GM19239 (cell line): ENCODE measurements at places on chromosomes 3 and 15.

- no peak for DNase-seq
Measured at GRCh38 chr3:64928683-64929082, 240.9 kb upstream of the ADAMTS9 start.

DNA sequence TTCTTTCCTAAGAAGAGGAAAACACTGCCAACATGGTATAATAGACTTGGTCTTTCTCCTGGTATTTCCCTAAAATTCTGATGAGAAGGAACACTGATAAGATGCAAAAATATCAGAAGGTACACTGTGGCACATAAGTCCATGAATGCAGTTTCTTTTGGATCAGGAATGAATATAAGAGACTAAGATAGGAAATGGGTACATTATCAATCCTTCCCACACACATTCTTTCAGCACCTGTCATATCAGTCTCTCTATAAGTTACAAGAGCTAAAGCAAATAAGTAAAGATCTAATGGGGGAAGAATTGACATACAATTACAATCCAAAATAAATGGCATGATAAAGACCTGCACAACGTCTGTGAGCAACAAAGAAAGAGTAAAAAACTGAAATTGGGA lies 1101.0 kb downstream of the ROBO2 start:
- DNase-seq: no peak

DNA sequence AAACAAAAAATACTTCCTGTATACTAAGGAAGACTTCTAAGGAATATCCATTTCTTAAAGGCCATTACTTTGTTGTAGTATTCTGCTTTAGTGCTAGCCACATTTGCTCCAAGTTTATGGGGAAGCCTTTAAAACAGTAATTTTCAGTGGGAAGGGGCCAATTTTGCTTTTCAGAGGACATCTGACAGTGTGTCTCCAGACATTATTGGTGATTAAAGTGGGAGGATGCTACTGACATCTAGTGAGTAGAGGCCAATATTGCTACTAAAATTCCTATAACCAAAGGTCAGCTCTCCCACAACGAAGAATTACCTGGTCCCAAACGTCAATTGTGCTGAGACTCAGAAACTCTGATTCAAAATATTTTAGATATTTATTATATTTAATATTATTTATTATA lies 24.8 kb downstream of the SLC28A2 start:
- no peak for DNase-seq

GRCh38 chr3:106609666-106610301 lies 741.0 kb upstream of the CBLB start:
- DNase-seq: peak; percentile 14

DNA sequence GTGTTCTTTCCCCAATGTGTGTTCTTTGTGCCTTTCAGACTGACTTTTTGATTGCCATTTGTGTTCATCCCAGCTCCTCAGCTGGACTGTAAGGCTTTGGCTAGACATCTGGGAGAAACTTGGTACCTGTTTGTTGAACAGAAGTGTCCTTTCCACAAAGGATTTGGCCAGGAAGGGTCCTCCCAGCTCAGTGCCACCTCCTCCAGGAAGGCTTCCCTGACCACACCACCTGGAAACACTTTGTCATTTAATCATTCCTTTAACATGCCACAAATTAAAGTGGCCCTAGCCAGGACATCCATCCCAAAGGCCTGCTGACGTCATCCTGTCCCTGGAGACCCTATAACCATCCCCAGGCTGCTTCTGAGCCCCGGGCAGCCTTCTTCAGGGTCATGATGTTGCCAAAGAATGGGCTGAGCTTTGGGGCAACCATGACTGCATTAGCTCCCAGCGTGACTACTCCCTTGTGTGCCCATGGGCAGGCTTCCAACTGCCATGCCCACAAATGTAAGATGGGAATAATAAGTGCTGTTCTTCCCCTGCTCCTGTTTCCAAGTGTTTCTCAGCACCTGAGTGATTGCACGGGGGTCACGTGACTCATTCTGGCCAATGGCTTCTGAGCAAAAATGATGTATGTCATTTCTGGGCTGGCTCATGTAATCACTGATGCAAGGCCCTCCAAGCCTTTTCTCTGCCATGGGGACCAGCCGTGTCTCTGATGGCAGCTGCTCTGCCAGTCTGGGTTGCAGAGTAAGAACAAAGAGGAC lies 112.5 kb upstream of the SMAD3 start:
- DNase-seq: no peak

GRCh38 chr3:23438657-23439056 lies 235.5 kb downstream of the UBE2E2 start:
- DNase-seq: no peak

- DNase-seq: no peak
Measured at GRCh38 chr3:71579326-71579934, 4.1 kb downstream of the FOXP1 start.

GRCh38 chr3:171219258-171219657 lies 192.7 kb upstream of the SLC2A2 start:
- DNase-seq: no peak

GRCh38 chr3:51581524-51581923 lies 43.0 kb downstream of the RAD54L2 start:
- no peak for DNase-seq

- DNase-seq: no peak
Measured at GRCh38 chr3:173676094-173676493, 278.6 kb downstream of the NLGN1 start.

GRCh38 chr3:184532940-184533732 lies 28.4 kb upstream of the EPHB3 start:
- DNase-seq: no peak

DNA sequence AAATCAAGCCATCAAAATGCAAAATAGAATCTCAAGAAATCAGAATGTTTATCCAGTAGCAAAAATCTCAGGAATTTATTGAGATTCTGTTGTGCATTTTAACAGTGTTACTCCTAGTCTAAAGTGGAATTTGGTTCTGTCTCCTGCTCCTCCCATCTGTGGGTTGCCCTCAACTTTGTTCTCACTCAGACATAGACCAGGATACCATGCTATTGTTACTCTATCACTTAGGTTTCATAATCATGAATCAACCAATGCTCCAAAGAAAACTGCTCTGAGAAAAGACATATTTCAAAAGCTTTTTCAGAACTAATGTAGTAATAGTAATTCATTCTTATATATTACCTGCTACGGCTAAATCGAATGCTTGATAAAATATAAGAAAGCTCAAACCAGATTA lies 274.7 kb downstream of the RBMS3 start:
- DNase-seq: no peak

DNA sequence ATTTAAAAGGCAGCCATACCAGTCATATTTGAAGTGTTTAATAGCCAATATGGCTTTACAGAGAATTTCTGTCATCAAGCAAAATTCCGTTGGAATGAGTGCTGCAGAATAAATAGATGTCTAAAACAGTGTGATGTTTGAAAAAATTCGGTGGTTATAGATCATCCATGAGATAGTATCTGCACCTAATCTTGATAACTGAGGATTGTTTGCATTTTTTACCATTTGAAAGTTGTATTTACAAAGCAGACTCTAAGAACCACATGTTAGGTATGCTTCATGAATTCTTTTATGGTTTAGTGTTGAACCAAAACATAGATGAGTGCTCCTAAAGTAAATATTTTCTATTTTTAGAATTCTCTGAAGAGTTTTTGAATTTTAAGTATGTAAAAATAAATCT lies 476.1 kb downstream of the NAALADL2 start:
- no peak for DNase-seq

GRCh38 chr3:71219744-71220638 lies 363.5 kb downstream of the FOXP1 start:
- peak; percentile 38 for DNase-seq

- no peak for DNase-seq
Measured at GRCh38 chr3:113211330-113212149, at the start of gene BOC. Gene BOC, plus strand, starts transcription at chr3:113211557. Its CDS starts 38,246 bp downstream, at chr3:113249803.

- DNase-seq: no peak
Measured at GRCh38 chr3:45778761-45779201, 17.6 kb downstream of the SLC6A20 start.

DNA sequence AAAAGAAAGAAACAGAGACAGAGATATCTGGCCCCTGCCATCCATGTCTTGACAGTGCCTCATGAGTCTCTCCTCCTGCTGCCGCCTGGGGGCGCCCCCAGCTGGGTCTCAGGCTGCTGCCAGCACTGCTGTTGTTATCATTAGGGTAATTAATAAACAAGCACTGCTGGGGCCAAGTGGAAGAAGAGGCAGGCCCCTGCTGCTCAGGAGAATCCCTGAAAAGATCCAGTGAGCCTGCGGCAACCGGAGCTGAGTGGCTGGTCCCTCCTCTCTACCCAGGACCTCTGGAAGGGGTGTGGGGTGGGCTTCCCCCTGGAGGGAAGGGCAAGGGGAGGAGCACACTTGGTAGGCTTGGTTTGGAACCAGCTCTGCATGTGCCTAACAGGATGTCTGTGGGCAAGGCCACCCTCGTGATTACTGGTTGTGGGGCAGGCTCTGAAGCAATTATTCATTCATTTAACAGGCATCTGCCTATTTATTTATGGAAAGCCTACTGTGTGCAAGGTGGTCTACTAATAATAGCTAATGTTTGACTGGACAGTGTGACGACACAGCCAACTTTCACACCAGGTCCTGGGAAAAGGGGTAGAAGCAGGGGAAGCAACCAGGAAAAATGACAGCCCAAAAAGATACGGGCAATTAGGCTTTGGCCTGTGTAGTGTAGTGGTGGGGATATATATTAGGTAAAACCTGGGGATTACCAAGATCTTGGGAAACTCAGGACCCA lies 1.2 kb upstream of the TYRO3 start:
- DNase-seq: peak; percentile 72

GRCh38 chr3:187084580-187084979 lies 54.7 kb downstream of the RPL39L start:
- DNase-seq: no peak

- no peak for DNase-seq
Measured at GRCh38 chr3:134344560-134344959, 29.7 kb downstream of the AMOTL2 start.

DNA sequence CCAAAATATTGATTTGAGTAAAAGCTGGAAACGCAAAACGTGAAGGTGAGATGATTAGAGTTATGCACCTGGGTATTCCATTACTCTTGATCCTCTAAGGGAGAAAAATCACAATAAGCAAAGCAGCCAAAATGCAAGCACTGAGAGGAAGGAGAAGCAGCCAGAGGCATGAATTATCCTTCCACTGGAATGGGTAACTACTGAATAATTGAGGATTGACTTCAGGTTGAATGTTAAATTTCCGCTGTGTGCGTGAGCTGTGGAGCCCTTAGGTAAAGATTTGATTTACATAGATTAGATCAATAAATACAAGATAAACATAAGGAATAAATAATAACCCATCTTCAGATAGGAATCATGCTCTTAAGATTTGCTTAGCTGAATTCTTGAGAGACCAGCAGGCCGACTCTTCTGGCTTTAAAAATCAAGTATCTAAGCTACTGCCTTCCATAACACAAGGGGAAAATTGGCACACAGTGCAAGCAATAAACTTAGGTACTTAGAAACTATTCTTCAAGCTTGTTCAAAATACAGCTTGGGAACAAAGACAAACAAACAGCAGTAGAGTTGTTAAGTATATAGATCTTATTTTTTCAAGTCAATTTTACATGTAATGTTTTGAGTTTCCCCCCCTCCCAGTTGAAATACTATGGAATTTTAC lies 1459.5 kb downstream of the ZPLD1 start:
- DNase-seq: no peak

DNA sequence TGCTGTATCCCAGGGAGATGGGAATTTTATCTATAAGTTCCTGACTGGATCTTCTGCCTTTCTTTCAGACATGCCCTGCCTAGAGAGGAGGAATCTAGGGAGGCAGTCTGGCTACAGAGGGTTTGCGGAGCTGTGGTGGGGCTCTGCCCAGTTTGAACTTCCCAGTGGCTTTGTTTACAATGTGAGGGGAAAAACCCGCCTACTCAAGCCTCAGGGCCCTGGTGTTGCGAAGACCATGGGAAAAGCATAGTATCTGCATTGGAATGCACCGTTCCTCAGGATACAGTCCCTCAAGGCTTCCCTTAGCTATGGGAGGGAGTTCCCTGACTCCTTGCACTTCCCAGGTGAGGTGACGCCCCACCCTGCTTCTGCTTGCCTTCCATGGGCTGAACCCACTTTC lies 168.7 kb downstream of the TMEM108 start:
- DNase-seq: no peak

- DNase-seq: no peak
Measured at GRCh38 chr3:122590610-122591009, 13.2 kb downstream of the PARP15 start.

- no peak for DNase-seq
Measured at GRCh38 chr3:99418709-99419108, 219.7 kb upstream of the COL8A1 start.

- no peak for DNase-seq
Measured at GRCh38 chr3:458653-459310, 262.2 kb downstream of the CHL1 start.

GRCh38 chr3:14862661-14863230 lies 44.0 kb downstream of the FGD5 start:
- DNase-seq: no peak

DNA sequence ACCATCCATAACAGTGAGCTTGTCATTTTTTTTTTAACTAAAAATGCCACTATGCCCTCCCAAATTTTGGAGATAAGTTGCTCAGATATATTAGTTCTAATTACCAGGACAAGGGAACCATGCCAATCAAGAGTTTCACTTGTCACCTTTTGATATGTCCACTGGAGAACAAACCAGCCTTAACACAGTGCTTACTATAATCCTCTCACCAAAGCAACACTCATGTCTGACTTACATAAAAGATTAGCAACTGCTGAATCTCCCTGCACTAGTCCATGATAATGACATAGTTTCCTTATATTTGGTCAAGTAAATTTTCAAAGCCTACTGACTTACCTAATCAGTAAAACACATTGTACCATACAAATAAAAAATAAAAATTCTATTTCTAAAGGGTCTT lies 44.4 kb downstream of the TTBK2 start:
- no peak for DNase-seq

DNA sequence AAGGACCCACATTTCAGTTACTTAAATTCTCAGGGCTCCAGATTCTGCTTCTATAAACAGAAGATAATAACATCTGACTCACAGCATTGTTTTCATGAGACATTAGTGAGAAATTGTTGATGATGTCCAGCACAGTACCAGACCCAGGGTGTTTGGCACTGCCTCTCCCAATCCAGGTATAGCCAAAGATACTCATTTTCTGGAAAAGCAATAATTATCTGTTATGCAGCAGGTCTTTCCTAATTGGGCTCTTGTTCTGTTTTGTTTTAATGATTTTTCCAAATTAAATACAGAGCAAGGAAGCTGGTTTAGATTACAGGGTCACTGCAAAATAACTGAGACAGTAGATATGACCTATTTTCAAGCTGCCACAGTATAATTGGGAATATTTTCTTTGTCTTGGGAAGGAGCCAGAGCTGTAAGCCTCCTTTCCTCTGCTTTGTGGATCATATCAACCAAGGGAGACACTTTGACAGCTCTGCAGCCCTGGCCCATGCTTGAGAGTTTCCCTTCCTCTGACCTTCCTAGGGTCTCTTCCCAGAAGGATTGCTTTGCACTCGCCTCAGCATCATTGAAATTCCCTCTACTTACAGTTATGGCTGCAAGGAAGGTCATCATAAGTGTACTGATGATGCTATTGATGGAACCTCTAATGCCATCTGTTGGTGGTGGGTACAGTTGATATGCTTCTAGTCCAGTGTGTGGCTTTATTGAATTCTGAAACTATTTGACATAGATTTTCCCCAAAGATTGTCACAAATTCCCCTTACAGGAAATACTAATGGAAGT lies 522.4 kb upstream of the ADAMTS9 start:
- DNase-seq: no peak

- DNase-seq: no peak
Measured at GRCh38 chr15:60392601-60392985, 5.2 kb downstream of the ANXA2 start.
